ENCODE measurements at places on chromosomes 1 and 21. TPM values are rescaled to one million over a fixed set of nuclear protein-coding genes. Genes with fewer than 3 reads are reported as not detected.

The PLA2G5 gene
- 0.09 TPM for total RNA-seq

The NEGR1 gene
- 2.9 TPM for total RNA-seq

The HSD3B2 gene
- not detected for total RNA-seq

The PBX1 gene
- total RNA-seq, result 77.5 TPM

Measured in bronchial smooth muscle cell (primary cell).